Fibroblast of pulmonary artery (primary cell): ENCODE measurements at places on chromosomes 12 and 14.

GRCh38 chr14:88765130-88765529 lies 27.6 kb downstream of the EML5 start:
- peak; percentile 0 for DNase-seq

GRCh38 chr12:22569253-22569652 lies 24.9 kb upstream of the C2CD5 start:
- DNase-seq, result no peak

- DNase-seq, result peak; percentile 5
These were observed 56.7 kb downstream of the NTF3 start for GRCh38 chr12:5488626-5488955.

GRCh38 chr12:14280921-14281320 lies 84.6 kb upstream of the ATF7IP start:
- no peak for DNase-seq

- peak; percentile 35 for DNase-seq
These were observed 183.8 kb upstream of the HMGA2 start for GRCh38 chr12:65640489-65640901.

DNA sequence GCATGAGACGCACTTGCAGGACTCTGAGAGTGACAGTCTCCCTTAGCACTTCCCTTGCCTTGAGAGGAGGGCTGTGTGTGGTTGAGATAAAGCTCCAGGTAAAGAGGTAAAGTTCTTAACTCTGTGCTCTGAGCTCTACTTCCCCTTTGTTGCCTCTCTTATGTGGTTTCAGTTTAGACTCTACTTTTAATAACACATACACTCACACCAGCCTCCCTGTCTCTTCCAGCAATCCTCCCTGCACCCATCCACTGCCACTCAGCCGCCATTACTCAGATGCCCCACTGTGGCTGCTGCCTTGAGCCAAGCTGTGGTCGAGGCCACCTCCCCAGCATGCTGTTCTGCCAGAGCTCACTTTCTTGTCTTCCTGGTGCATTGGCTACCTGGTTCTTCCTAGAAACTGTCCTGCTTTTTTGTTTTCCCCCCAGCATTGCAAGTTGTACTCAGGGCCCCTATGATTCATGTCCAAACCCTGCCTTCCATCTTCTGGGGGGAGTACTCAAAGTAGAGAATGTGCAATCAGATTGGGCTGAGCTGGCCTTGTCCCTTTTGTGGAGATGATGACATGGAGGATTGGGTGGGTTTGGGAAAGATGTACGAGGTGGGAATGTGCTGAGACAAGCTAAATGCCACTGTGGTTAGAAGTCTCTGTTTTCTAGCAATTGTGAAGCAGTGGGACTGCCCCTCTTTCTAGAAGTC lies 115.5 kb upstream of the PARP11 start:
- DNase-seq, result no peak

GRCh38 chr14:30153717-30154116 lies 226.1 kb upstream of the PRKD1 start:
- DNase-seq, result peak; percentile 1

GRCh38 chr14:25677111-25677510 lies 627.2 kb upstream of the STXBP6 start:
- DNase-seq, result no peak

DNA sequence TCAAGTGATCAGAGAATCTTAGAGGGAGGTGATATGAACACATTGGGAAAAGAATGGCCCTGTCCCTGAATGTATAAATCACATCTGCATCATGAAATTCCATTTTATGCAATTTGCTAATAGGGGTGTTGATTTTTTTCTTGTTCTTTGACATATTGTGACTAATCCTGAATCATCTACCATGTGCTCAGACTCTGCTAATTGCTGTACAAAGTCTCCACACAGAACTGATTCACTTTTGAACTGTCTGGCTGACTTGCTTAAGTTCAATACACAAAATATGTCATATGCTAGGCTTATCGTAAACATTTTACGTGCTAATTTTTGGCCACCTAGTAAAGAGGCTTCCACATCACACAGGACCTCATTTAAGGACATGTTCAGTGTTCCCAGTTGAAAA lies 2.6 kb downstream of the TMEM132D start:
- no peak for DNase-seq

DNA sequence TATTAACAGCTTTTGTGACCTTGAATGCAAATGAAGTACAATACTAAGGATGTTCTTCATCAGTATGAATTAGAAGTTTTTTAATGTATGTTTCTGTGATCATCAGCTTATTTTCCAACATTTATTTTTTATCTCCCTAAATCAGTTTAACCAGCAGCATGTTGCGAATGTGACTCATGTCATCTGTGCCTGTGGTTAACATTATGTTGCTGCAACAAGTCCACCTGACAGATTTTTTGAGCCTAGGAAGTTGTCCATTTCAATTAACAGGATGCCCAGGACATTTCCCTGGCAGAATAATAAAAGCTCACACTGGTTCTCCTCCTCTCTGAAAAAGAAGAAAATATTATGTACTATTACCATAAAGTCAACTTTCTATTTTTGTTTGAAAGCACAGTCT lies 155.5 kb downstream of the SYT1 start:
- peak; percentile 14 for DNase-seq

GRCh38 chr14:104342435-104343293 lies 204.3 kb downstream of the KIF26A start:
- no peak for DNase-seq

DNA sequence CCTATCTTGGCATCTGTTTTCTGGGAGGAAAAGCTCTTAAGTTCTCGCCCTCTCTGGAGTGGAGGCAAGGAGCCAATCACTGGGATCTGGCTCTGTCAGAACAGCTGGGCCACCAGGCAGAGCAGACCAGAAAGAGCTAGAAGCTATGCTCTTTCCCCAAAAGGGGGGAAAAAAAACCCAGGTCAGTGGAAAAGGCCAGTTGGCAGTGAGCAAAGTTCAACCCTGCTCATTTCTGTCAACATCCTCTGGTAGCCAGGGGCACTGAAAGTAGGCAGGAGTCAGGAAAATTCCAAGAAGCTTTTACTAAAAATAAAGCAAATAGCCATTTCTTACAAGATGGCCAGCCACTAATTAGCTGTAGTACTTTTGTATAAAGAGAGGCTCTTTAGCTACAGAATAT lies 36.6 kb upstream of the PAX9 start:
- DNase-seq, result no peak

- DNase-seq, result peak; percentile 85
These were observed 13.7 kb upstream of the TCTN1 start for GRCh38 chr12:110600254-110600653.

DNA sequence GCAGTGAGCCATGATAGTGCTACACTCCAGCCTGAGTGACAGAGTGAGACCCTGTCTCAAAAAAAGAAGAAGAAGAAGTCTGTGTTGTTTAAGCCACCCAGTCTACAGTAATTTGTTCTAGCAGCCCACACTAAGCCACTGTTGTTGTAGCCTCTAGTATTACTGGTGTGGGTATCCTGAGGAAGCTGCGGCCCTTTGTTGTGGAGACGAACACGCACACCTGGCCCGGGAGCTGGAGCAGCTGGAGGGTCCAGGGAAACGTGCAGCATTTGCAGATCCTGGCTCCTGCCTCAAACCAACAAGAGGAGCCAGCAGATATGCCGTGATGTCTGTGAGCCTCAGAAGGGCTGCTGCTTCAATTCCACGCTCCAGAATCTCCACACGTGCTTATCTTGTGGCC lies 65.3 kb downstream of the MAP1LC3B2 start:
- no peak for DNase-seq

DNA sequence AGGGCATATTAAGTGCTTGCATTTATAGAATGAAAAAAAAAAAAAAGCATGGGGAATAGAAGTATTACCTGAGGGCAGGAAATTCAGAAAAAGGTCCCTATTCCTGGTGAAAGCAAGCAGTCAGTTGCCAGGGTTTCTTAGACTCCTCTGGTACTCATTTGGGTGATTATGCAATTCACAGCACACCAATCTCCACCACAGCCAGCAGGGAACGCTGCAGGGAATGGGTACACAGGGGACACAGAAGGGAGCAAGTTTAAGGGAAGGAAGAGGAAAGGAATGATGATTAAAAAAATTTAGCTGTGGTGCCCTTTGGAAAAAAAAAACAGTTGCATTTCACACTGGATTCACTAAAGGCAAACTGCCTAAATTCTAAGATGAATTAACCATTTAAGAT lies 14.2 kb downstream of the BLTP3B start:
- peak; percentile 70 for DNase-seq
